ENCODE measurements at places on chromosomes 6 and 20.

GRCh38 chr6:169857343-169858292 is 106.2 kb downstream of the ERMARD start:
- ATAC-seq, result no peak

DNA sequence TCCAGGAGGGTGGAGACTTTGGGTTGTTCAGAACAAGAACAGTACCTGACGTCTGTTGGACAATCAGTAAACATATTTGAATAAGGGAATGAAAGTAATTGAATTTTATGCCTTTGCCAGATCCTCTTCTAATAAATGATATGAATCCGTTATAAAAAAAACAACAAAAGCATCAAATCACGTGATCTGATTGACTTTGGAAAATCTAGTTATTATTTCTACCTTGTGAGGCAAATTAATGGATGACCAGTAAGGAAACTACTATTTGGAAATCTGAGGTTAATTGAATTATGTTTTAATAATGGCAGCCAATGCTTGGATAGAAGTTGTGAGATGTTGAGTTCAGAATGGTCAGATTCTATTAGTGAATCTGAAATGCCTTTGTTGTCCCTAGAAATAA is 399.5 kb downstream of the TFAP2B start:
- ATAC-seq, result no peak

DNA sequence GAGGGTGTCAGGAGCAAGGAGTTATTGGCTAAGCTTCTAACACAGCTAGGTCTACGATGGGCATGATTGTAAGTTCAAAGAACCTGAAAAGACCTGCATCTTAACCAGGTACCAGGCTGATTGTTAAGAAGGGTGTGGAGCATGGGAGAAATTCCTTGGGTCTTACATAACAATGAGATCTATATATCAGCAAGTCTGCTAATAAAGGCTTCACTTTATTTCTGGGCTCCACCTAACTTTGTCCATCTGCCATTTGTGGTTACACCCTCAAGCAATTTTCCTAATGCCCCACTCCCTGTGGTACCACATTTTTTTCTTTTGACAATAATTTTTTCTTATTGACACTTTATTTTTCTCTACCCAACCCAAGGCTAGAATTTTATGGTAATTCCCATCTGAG is 223.5 kb upstream of the JAG1 start:
- no peak for ATAC-seq

- ATAC-seq, result no peak
Observed at GRCh38 chr6:145507239-145507638, 228.1 kb downstream of the EPM2A start.

GRCh38 chr6:113894712-113895674 is 37.8 kb downstream of the MARCKS start:
- ATAC-seq, result no peak

DNA sequence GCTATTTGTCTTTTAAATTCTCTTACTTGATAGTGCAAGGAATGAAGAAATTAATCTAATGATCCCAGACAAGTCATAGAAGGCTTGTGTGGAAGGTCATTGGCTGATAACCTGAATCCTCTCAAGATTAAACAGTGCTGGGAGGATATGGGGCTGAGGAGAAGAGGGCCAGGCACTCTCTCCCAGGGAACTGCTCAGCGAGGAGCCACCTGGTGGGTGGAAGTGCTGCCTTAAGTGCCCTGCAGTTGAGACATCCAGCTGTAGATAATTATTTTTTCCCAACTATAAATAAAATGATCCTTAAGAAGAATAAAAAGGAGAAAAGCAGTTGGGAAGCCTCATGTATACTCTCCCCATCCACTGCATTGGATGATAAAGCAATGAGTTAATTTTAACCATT is 47.9 kb downstream of the BTBD3 start:
- ATAC-seq, result no peak

DNA sequence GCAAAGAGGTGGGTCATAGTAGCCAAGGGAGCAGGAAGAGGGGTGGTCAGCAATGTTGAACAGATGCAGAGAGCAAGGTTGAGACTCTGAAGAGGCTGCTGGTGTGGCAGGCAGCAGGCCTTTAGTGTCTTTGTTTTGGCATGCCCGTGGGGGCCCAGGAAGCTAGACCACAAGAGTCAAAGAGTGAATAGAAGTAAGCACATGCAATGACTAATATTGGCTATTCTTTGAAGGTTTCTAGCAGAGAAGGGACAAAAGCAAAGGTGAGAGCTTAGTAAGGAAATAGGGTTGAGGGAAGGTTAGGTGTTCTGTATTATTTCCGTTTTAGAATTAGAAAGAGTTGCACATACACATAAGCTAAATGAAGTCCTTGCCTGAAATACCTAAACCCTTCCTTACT is 18.8 kb downstream of the TDRD6 start:
- peak; percentile 24 for ATAC-seq

GRCh38 chr6:37985355-37985754 is 165.8 kb downstream of the ZFAND3 start:
- ATAC-seq, result peak; percentile 30

DNA sequence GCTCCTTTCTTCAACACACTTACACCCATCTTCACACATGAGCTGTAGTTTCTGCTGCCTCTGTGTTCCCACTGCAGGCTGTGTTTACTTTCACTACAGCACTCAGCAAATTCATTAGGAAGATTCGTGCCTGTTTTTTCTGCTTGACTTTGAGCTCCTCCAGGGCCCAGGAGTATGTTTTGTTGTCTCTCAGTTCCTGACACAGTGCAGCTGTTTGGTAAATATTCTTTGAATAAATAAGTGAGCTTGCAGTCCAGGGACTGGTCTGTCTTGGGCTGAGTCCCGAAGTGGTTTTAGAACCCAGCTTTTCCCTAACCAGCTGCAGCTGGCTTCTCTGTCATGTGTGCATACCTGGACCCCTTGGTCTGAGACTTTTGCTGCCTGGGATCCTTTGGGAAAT is 46.6 kb upstream of the CCN6 start:
- ATAC-seq, result no peak

DNA sequence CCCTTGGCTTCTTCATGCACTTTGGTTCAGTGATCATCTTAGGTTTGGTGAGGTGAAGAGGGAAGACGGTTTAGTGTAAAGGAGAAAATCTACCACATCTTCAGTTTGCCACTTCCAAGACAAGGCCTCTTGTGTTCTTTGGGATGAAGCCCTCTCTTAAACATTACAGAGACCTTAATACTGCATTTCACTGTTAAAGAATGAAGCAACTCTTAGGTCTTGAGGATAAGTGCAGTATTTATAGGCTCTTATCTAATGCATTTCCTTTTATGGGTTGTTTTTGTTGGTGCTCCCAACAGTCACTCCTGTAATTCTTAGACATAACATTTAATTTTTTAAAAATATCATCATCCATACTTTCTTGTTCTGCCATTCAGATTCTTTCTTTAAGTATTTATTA is 139.9 kb upstream of the LAMP5 start:
- no peak for ATAC-seq

DNA sequence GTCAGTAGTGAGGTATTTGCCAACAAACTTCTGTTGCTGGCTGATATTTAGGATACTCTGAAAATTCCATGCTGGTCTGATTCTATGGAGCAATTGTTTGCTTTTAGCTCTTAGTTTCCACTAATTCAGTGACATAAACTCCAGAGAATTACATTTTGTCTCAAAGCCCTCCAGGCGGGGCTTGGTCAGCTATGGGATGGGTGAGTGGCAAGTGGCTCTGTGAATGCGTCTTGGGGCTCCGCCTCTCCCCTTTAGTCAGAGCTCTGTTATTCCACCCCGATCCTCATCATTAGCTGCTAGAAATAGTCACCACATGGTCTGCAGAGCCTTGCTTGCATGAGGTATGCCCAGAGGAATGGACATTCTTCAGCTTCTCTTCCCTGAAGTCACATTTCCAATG is 540.6 kb downstream of the QKI start:
- no peak for ATAC-seq

DNA sequence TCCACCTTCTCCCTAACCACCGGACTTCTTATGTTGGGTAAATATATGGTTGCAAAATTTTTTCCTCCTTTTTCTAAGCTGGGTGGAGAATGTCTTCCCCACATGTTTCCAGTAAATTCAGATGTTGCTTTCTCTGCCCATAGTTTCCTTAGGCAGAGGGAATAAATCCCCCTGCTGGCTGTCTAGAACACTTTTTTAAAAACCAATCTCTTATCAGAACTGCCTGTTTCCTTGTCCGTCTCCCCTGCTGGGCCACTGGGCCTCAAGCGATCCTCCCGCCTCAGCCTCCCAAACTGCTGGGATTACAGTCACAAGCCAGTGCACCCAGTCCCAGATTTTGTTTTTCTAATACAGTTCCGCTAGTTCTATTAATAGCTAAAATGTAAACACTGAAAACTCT is 9.9 kb upstream of the WFDC2 start:
- no peak for ATAC-seq

GRCh38 chr6:23523771-23524170 is 602.2 kb upstream of the NRSN1 start:
- ATAC-seq, result no peak

GRCh38 chr6:20370801-20371200 is 30.9 kb upstream of the E2F3 start:
- no peak for ATAC-seq

GRCh38 chr20:48492015-48492714 is 335.6 kb downstream of the PREX1 start:
- no peak for ATAC-seq

DNA sequence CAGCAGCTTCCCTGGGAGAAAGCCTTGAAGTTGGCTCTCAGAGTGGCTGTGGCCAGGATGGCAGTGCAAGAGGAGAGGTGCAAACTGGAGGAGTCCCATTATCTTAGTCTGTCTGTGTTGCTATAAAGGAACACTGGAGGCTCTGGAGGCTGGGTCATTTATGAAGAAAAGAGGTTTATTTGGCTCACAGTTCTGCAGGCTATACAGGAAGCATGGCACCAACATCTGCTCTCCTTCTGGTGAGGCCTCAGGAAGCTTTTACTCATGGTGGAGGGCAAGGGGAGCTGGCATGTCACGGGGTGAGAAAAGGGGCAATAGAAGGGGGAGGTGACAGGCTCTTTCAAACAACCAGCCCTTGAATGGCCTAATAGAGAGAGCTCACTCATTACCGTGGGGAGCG is 47.1 kb downstream of the PSMG4 start:
- ATAC-seq, result no peak

GRCh38 chr6:30238178-30238795 is 25.1 kb upstream of the TRIM26 start:
- peak; percentile 60 for ATAC-seq

Measured in activated T-helper 17 cell treated with anti-CD3 and anti-CD28 coated beads, Interleukin-2, amount 50 U/mL, for 72 hours (primary cell).